ENCODE measurements at places on chromosomes 5 and 9. TPM values are rescaled to one million over a fixed set of nuclear protein-coding genes. Genes with fewer than 3 reads are reported as not detected.

The RNF20 gene
- 47.3 TPM for total RNA-seq

The CDKN2B-AS1 gene
- 3.9 TPM for total RNA-seq

The TRIO gene
- 205 TPM for total RNA-seq

The NR5A1 gene
- not detected for total RNA-seq

The PPP1R26 gene
- total RNA-seq, result 22.7 TPM

The CCDC183 gene
- total RNA-seq, result 0.94 TPM

The RNF183 gene
- 0.80 TPM for total RNA-seq

The GOLPH3 gene
- 110 TPM for total RNA-seq

The SHISAL2B gene
- total RNA-seq, result not detected

The BASP1 gene
- 82.6 TPM for total RNA-seq

The INSL6 gene
- not detected for total RNA-seq

The PCDHB15 gene
- total RNA-seq, result 1.3 TPM

The SLC25A46 gene
- 119 TPM for total RNA-seq

The MYOZ3 gene
- 0.87 TPM for total RNA-seq

The TLX3 gene
- 0.35 TPM for total RNA-seq

The TIGD6 gene
- 7.7 TPM for total RNA-seq

The TMEM215 gene
- total RNA-seq, result not detected
